Frontal cortex (tissue), 4 donors: ENCODE measurements at places on chromosomes 13 and 19. TPM values are rescaled to one million over a fixed set of nuclear protein-coding genes. Genes with fewer than 3 reads are reported as not detected.

- no peak for DNase-seq
These were observed 44.9 kb upstream of the DCUN1D2 start for GRCh38 chr13:113535381-113535781.

DNA sequence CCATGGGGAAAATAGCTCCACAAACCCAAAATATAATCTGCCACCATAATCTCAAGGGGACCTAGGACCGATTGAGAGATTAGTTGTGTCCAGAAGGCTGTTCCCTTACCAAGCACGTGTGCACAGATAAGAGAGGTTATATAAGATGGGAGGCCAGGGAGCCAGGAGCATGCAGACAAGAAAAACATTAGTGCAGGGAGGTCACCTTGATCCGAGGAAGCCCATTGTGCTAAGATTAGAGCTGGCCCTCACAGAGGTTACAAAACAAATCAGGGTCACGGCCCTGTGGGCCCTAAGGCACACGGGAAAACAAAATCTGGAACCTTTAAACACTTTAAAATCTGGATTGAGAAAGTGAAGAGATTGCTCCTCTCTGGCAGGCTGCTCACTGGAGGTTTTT, 37.7 kb downstream of the RGCC start:
- DNase-seq = no peak

DNA sequence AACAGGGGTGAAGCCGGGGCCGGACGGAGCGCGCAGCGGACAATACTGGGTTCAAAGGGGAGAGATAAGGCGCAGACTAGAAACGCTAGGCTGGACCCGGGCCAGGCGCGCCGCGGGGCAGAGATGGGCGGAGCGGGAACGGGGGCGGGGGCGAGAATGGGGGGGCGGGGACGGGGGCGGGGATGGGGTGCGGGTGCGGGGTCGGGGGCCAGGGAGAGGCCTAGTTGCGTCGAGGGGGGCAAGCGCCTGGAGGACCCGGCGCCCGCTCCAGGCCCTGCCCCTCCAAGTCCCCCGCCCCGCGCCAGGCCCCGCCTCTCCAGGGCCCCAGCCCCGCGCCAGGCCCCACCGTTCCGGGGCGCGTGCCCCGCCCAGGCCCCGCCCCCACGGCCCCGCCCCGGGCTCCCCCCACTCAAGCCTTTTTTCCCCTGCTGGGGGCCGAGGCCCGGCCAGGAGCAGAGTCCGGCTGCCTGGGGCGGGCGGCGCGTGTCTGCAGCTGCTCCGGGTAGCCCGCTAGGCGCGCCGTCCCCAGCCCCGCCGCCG, at the start of gene CERS4:
Gene CERS4, plus strand, starts transcription at position 449 of the 540 bp plus-strand sequence. CDS start 41,707 bp downstream, outside the sequence.
- DNase-seq = peak; percentile 97

The SYMPK gene
- total RNA-seq = 18.3 TPM

The ZIM2 gene
- 4.5 TPM for total RNA-seq

GRCh38 chr19:35993923-35994598, 927 bp upstream of the SDHAF1 start:
- no peak for DNase-seq

- no peak for DNase-seq
These were observed 49.1 kb downstream of the WASF3 start for GRCh38 chr13:26606631-26607030.

The GNA15 gene
- 0.82 TPM for total RNA-seq

The ATP4A gene
- total RNA-seq = not detected

DNA sequence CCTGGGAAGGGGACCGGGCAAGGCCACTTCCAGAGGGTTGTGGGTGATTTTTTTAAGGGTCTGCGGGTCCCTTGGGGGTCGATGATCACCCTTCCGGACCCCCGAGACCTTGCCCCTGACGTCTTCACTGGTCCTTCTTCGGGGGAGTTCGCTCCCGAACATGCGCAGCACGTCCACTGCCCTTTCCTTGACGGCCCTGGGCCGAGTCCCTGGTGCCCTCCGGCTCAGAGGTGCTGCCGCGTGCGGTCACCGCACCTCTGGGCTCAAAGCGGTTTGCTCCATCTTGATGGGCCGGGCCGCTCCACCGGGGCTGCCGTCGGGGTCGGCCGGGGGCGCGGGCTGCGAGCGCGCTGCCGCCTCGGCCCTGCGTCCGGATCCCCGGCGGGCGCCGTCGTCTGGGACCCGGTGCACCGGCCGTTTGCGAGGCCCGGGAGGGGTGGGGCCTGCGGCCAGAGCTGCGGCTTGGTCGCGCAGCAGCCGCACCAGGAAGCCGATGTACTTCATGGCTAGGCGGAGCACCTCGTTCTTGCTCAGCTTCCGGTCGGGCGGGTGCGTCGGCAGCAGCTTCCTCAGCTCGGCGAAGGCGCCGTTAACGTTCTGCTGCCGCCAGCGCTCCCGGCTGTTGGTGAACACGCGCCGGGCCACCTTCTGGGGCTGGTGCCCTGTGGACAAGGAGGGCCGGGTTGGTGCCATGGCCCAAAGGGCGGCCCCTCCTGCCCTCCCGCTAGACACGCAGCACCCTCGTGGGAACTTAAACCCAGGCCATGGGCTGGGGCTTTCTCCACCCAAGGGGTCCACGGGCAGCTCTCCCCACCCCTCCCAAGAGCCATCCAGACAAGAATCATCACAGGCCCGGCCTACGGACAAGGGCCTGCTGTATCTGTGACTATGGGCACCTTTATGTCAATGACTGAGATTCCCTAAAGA, 3.3 kb downstream of the LYL1 start:
- peak; percentile 62 for DNase-seq

The INAFM1 gene
- total RNA-seq = 4.1 TPM

GRCh38 chr13:108225440-108225839, 7.2 kb downstream of the ABHD13 start:
- DNase-seq = no peak

DNA sequence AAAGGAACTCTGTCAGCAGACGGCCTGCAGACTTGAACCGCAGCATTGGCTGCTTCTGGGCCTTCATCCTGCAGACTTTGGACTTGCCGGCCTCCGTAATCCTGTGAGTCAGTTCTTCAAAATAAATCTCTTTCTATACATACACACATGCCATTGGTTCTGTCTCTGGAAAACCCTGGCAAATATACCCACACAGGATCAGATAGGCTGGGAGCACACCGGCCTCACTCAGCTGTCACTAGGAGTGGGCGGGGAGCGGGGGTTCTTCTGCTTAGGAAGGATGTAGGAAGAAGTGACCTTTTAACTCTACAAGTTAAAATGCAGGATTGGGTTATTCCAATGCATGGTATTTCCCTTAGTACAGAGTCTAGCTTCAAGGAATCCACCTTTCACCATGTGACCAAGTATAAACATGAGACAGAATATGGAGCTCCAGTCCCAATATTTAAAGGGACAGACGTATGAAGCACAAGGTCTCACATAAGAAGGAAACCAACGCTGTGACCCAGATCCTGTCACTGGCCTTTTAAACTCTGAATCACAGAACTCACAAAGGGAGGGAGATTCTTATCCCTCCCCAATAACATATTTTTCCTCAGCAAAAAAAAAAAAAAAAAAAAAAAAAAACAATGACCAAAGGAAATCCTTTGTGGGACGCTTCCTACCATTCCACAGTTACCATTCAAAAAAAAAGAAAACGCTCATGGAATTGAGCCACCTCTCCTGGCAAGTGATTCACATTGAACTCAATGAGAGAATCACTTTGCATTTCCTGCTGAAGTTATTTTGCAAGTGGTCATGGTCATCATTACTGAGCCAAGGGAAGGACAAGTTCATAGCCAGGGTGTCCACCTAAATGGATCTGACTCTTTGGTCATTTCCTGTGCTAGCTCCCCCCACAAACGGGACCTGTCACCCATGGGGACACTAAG, 352.9 kb downstream of the FOXO1 start:
- DNase-seq = no peak

- DNase-seq = no peak
These were observed 27.7 kb upstream of the MBNL2 start for GRCh38 chr13:97194479-97194878.

The RUBCNL gene
- 3.3 TPM for total RNA-seq

The PLPPR2 gene
- 30.6 TPM for total RNA-seq

- DNase-seq = no peak
These were observed 1.1 kb upstream of the ACP5 start for GRCh38 chr19:11578258-11579142.

GRCh38 chr13:25375727-25376358, 4.1 kb downstream of the ATP8A2 start:
- peak; percentile 27 for DNase-seq

DNA sequence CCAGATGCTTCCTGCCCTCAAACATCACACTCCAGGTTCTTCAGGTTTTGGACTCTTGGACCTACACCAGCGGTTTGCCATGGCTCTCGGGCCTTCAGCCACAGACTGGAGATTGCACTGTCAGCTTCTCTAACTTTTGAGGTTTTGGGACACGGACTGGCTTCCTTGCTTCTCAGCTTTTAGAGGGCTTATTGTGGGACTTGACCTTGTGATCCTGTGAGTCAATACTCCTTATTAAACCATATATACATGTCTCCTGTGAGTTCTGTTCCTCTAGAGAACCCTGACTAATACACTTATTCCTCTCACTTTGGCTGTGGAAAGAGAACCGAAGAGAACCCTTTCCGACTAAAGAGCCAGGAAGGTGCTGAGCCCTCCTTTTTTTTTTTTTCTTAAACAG, 53.6 kb downstream of the LMO7 start:
- DNase-seq = no peak

- DNase-seq = peak; percentile 95
These were observed at the start of gene MRI1 for GRCh38 chr19:13764101-13764807. Gene MRI1, plus strand, starts transcription at chr19:13764522. Its CDS starts 67 bp downstream, at chr19:13764589.

DNA sequence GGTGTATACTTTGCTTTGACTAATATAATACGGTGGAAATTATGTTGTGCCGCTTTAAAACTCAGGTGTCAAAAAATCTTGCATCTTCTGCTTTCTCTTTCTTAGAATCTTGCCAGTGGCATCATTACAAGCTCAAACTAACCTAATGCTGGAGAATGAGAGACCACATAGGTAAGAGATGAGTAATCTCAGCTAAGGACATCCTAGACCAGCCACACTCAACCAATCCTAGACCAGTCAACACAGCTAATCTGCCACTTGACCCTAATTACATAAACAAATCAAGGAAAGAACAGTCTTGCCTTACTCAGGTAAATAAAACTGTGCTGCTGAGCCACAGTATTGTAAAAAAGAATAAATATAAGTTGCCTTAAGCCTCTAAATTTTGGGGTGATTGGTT, 1323.9 kb upstream of the SPRY2 start:
- DNase-seq = no peak

The ATP5F1D gene
- 11.0 TPM for total RNA-seq

DNA sequence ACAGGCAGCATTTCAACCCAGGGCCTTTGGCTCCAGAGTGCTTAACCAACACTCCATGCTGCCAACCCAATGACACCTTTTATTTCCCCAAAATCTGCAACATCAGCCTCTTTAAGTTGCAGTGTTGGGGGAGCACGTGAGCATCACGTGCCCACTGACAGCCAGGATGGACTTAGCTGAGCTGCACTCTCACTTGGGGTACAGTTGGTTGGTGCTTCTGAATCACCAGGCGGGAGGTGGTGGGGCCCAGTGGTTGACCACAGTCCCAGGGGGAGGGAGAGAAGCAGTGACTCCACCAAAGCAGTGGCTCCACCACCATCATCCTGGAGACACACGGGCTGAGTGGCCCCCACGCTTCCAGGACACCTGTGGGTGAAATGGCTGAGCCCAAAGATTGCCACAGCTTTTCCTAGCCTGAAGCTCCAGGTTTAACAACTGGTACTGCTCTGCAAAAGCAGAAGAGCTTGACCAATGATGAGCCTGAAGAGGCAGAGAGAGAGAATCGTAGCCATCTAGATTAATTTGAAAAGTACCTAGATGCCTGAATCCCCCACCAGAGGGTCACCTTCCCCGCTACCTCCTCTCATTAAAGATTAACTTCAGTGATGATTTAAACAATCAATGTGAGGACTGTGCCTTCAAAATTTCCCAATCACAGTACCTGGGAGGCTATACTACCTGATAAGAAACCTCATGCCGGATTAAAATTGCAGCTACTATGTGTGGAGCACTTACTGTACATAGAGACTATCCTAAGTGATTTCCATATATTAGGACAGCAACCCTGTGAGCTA, 193.8 kb downstream of the FOXO1 start:
- no peak for DNase-seq

The ADM5 gene
- total RNA-seq = 0.82 TPM

The SPRED3 gene
- total RNA-seq = 1.6 TPM

GRCh38 chr13:102984210-102984609, 82.0 kb downstream of the SLC10A2 start:
- no peak for DNase-seq

DNA sequence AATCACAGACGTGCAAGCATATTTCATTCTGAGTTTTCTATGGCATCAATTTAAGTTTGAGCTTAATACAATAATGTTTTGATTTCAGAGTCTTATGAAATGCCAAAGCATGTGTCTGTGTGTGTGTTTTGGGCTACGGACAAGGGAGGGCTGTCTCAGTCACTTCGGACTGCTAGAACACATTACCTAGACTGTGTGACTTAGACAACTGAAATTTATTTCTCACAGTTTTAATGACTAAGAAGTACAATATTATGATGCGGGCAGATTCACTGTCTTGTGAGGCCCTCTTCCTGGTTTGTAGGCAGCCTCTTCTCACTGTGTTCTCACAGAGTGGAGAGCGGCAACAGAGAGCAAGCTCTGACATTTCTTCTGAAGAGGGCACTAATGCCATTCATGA, 1202.0 kb downstream of the EFNB2 start:
- DNase-seq = no peak

GRCh38 chr19:53132141-53132991, at the start of gene ZNF415:
Gene ZNF415, minus strand, starts transcription at chr19:53132910. Its CDS starts 10,234 bp downstream, at chr19:53122676.
- peak; percentile 64 for DNase-seq

- no peak for DNase-seq
These were observed 343.5 kb downstream of the TEX29 start for GRCh38 chr13:111663953-111664421.

The CYP2A7 gene
- not detected for total RNA-seq

GRCh38 chr19:30353394-30353945, 18.7 kb upstream of the ZNF536 start:
- DNase-seq = no peak

The HPN gene
- total RNA-seq = not detected

The CGB3 gene
- not detected for total RNA-seq

DNA sequence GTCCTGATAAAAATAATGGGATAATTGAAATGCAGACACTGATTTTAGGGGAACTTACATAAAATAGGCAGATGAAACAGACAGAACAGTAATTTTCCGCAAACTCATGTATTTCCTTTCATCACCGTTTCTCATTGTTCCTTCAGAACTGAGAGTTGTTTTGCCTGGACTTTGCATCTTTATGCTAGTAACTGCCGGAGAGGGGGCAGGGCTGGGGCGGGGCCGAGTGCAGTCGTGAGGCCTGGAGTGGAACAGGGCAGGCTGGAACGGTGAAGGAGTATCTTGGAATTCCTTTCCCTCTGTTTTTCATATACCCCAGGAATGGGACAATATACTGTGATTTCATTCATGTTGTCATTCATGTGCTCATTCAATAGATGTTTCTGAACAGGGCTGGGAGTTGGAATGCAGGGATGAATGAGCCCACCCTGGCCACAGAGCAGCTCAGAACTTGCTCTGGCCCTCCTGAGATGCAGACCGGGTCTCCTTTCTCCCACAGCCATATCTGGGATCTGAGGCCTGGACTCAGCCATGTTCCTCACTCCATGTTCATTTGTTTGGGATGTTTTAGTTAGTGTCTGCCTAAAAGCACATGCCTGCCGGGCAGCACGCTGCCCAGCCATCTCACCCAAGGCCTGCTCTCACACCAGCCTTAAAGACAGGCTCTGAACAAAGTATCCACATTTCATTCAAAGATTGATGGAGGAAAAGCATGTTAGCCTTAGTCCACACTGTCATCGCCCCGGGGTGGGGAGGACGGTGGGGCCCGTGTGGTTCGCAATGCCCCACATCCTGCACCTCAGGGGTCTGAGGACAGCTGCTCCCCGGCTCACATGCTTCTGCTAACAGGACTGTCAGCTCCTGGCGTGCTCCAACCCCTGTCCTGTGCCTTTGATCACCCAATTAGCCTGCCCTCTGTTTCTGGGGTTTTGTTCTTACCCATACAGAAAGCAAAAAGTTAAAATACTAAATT, 92.9 kb downstream of the SOX1 start:
- DNase-seq = no peak
